ENCODE measurements at places on chromosomes 1 and 21.

DNA sequence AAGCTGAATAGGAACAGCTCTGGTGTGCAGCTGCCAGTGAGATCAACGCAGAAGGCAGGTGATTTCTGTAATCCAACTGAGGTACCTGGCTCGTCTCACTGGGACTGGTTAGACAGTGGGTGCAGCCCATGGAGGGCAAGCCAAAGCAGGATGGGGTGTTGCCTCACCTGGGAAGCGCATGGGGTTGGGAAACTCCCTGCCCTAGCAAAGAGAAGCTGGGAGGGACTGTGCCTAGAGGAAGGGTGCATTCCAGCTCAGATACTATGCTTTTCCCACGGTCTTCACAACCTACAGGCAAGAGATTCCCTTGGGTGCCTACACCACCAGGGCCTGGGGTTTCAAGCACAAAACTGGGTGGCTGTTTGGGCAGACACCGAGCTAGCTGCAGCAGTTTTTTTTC, 183.2 kb downstream of the DNM3 start:
- no peaks in the 10 kb centered on the region for H3K36me3 ChIP-seq
- H3K4me1 ChIP-seq, result peaks cover 9% of the 10 kb centered on the region
- no peak overlapping the region for H3K4me3 ChIP-seq
- peak overlapping the region; percentile 54 for H3K27ac ChIP-seq
- H3K27me3 ChIP-seq, result no peaks in the 10 kb centered on the region
- peak; percentile 30 for DNase-seq

GRCh38 chr1:119556423-119556822, 49.4 kb downstream of the HSD3B1 start:
- no peak overlapping the region for H3K27ac ChIP-seq
- no peak overlapping the region for H3K4me3 ChIP-seq
- no peaks in the 10 kb centered on the region for H3K36me3 ChIP-seq
- no peaks in the 10 kb centered on the region for H3K27me3 ChIP-seq

GRCh38 chr21:27769763-27770162, 802.9 kb upstream of the ADAMTS5 start:
- H3K27me3 ChIP-seq, result no peaks in the 10 kb centered on the region
- no peak overlapping the region for H3K27ac ChIP-seq
- H3K4me1 ChIP-seq, result no peaks in the 10 kb centered on the region
- no peak overlapping the region for H3K4me3 ChIP-seq

DNA sequence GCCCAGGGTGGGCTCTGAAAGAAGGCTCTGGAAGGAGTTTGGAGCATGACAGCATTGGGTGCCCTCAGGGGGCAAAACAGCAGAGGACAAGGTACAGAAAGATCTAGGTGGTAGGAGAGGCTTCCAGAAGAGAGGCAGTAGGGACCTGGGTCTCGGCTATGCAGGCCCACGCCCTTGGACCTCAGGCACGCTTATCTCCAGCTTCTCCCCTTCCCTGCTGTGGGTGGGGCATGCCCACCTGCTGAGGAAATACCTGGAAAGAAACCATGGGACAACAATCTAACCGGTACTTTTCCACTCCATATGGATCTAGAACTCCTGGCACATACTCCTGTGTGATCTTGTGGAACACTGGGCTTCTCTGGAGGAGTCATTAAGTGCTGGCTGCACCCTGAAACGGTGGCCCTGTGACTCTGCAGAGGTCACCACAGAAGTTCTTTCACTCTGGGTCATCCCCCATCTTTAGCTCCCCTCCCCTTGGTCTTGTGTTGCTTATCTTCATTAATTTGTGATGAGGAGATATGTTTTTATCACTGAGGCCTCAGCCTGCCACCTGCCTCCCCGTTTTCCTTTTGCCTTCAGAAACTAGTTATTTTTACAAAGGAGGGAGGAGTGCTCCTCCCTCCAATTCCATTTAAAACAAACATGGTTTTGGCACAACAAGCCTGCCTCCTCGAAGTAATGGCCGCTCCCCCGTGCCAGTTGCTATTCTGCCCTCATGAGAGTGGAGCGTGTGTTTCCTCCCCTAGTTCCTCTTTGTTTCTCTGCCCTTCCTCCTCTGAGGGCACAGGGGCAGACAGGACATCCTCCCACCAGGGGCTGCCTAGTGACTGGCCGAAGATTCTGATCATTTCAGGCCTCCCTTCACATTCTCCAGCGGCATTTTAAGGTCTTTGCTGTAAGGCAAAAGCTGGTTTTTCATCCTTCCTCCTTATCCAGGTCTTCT, 78.0 kb upstream of the ATP5PO start:
- DNase-seq, result no peak
- H3K4me3 ChIP-seq, result no peak overlapping the region
- no peaks in the 10 kb centered on the region for H3K36me3 ChIP-seq
- H3K27ac ChIP-seq, result no peak overlapping the region
- peaks cover 3% of the 10 kb centered on the region for H3K27me3 ChIP-seq
- H3K4me1 ChIP-seq, result no peaks in the 10 kb centered on the region

DNA sequence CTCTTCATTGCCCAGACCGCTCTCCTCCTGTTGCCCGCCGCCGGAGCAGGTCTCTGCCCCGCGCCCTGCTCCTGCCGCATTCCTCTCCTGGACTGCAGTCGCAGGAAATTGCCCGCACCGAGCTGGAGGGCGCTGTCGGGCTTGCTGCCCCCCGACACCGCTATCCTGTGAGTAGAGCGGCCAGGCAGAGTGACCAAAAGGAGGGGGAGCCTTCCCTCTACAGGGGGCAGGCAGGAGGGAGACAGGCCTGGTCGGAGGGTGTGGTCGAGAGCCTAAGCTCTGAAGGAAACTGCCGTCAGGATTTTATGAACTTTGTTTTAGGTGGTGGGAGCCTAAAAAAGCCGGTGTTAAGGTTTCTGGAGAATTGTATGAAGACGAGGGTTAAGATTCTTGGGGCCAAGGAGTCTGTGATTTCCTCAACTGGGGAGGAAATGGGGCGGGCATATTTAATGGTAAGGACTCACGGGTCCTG, 517 bp downstream of the LRIG2 start:
- peak overlapping the region; percentile 92 for H3K27ac ChIP-seq
- no peaks in the 10 kb centered on the region for H3K27me3 ChIP-seq
- peak; percentile 15 for DNase-seq
- peaks cover 7% of the 10 kb centered on the region for H3K36me3 ChIP-seq
- peak overlapping the region; percentile 92 for H3K4me3 ChIP-seq
- peaks cover 10% of the 10 kb centered on the region for H3K4me1 ChIP-seq

GRCh38 chr1:44747878-44748277, 8.2 kb downstream of the KIF2C start:
- no peak overlapping the region for H3K4me3 ChIP-seq
- peaks cover 2% of the 10 kb centered on the region for H3K36me3 ChIP-seq
- no peaks in the 10 kb centered on the region for H3K27me3 ChIP-seq
- no peaks in the 10 kb centered on the region for H3K4me1 ChIP-seq
- DNase-seq, result no peak
- no peak overlapping the region for H3K27ac ChIP-seq

DNA sequence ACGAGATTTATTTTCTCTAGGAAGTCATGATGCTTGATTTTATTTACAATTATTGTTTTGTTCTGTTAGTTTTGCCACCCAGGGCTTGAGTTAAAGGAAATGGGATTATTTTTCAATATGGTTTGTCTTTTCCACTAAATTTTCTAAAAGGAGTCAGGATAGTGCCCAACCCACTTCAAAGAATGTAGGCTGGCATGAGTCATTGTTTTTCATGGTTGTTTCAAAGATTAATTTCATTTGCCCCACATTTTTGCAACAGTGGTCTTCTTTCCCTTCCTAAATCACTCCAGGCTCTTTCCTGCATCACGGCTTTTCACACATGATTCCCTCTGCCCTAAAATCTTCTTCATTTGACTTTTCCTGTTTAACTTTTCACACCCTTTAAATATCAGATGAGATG, 2.5 kb downstream of the SLAMF6 start:
- H3K27ac ChIP-seq, result no peak overlapping the region
- H3K36me3 ChIP-seq, result no peaks in the 10 kb centered on the region
- H3K4me1 ChIP-seq, result peaks cover 17% of the 10 kb centered on the region
- no peaks in the 10 kb centered on the region for H3K27me3 ChIP-seq
- no peak overlapping the region for H3K4me3 ChIP-seq
- DNase-seq, result no peak

DNA sequence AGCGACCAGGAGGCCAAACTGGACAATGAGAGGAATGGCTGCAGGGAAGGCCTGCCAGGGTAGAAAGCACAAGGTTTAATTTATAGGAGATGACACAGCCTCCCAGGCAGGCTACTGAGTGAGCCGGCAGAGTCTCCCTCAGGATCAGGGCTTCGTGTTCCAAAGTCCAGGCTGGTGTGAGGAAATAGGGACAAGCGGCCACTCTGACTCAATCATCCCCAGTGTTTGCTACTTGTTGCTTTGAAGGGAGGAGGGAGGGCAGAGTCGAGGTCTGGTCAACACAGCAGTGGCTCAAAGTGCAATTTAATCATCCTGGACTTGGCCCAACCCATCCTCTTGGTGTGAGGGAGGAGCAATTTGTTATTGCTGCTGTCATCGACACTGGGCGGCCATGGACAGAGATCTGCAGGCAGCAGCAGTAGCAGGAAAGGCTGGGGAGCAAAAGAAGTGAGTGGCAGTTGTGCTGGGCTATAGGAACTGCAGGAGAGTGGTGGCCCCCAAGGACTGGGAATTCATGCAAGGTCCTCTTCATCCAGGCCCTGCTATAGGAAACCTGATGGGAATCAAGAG, 27.5 kb downstream of the TBX15 start:
- peaks cover 3% of the 10 kb centered on the region for H3K27me3 ChIP-seq
- DNase-seq, result no peak
- no peaks in the 10 kb centered on the region for H3K4me1 ChIP-seq
- H3K4me3 ChIP-seq, result no peak overlapping the region

DNA sequence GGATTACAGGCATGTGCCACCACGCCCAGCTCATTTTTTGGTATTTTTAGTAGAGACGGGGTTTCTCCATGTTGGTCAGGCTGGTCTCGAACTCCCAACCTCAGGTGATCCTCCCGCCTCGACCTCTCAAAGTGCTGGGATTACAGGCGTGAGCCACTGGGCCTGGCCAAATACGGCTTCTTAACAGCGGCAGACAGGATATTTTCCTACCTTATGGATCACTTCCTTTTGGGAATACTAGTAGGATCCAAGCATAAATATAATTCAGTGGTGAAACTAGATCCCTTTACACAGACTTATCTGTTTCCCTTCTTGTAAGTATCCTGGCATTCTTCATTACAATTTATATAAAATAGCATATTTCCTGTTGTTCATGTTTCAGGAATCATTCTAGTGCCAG, 40.9 kb downstream of the WNT4 start:
- peaks cover 10% of the 10 kb centered on the region for H3K4me1 ChIP-seq
- peaks cover 18% of the 10 kb centered on the region for H3K36me3 ChIP-seq
- DNase-seq, result no peak
- H3K27me3 ChIP-seq, result no peaks in the 10 kb centered on the region
- H3K4me3 ChIP-seq, result no peak overlapping the region

GRCh38 chr1:26003262-26003661, 5.4 kb upstream of the PAFAH2 start:
- H3K27me3 ChIP-seq, result no peaks in the 10 kb centered on the region
- peaks cover 9% of the 10 kb centered on the region for H3K4me1 ChIP-seq
- DNase-seq, result no peak
- no peaks in the 10 kb centered on the region for H3K36me3 ChIP-seq
- no peak overlapping the region for H3K4me3 ChIP-seq
- no peak overlapping the region for H3K27ac ChIP-seq

DNA sequence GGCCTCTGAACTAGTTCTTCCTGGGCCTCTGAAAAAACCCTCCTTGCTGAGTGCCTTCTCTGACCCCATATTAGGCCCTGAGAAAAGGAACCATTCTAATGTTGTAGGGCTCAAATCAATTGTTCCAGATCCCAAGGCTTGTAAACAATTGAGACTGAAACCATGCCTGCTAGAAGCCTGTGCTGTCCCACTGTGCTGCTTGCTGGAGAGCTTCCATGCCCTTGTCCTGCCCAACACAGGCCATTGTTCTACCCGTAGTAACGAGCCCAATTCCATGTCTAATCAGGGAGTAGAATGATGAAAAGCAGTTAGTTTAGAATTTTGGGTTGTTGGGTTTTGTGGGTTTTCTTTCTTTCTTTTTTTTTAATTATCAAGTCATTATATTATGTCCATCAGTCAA, 47.4 kb downstream of the ZNF281 start:
- H3K27ac ChIP-seq, result no peak overlapping the region
- H3K4me1 ChIP-seq, result peaks cover 15% of the 10 kb centered on the region
- no peak overlapping the region for H3K4me3 ChIP-seq
- no peaks in the 10 kb centered on the region for H3K36me3 ChIP-seq
